Uterus (tissue), 4 donors: ENCODE measurements at places on chromosomes 7 and 10. TPM values are rescaled to one million over a fixed set of nuclear protein-coding genes. Genes with fewer than 3 reads are reported as not detected.

DNA sequence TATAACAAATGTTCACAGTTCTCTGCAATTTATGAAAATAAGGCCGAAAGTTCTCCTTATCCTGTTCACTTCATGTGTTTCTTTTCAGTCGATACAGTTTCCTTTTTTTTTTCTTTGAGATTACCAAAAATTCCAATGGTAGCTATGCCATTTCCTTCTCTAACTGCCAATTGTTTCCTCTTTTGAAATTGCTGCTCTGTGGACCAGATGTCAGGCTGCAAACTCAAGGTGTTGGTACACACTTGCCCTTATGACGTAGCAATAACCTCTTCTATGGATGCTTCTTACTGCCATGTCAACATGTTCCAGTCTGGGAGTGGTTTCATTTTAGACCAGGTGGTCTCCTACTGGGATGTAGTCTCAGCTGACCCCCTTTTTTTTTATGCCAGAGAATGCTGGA lies 52.9 kb downstream of the CASD1 start:
- DNase-seq: no peak

DNA sequence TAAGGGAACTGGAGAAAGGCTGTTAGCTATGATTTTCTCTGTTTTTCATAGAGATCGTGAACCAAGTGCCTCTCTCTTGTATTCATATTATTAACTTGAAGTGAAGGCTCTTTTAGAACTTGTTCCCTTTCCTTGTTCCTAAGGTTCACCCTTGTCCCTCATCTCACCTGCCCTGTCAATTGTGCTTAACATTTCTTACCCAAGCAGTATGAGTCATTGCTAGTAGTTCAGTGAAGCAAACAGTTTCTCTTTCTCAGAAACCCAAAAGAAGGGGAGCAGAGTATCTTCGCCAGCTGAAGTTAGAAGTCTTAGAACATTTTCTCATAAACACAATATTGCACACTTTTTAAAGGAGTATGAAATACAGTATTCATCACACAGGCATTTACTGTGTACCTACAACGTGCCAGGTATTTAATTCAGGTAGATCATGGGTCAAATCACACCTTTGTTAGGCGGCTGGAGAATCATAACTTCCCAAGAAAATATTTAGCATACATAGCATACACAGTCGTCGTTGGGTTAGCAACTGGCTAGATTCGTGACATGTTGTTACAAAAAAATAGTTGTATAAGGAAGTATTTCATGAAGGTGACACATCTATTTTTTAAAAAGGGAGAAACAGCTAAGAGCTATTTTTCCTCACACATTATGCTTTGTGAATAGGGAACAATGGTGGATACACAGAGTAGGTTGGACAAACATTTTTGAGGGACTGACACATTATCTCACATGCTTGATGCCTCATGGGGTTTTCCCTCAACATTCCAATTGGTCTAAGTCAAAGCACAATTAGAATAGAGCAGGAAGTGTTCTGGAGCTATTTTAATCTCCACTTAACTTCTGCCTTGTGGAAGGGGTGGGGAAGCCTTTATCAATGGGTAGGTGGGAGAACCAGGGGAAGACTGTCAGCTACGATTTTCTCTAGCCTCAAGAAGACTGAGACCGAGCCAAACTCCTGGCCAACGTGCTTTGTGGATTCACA lies 13.2 kb downstream of the HDAC9 start:
- no peak for DNase-seq

DNA sequence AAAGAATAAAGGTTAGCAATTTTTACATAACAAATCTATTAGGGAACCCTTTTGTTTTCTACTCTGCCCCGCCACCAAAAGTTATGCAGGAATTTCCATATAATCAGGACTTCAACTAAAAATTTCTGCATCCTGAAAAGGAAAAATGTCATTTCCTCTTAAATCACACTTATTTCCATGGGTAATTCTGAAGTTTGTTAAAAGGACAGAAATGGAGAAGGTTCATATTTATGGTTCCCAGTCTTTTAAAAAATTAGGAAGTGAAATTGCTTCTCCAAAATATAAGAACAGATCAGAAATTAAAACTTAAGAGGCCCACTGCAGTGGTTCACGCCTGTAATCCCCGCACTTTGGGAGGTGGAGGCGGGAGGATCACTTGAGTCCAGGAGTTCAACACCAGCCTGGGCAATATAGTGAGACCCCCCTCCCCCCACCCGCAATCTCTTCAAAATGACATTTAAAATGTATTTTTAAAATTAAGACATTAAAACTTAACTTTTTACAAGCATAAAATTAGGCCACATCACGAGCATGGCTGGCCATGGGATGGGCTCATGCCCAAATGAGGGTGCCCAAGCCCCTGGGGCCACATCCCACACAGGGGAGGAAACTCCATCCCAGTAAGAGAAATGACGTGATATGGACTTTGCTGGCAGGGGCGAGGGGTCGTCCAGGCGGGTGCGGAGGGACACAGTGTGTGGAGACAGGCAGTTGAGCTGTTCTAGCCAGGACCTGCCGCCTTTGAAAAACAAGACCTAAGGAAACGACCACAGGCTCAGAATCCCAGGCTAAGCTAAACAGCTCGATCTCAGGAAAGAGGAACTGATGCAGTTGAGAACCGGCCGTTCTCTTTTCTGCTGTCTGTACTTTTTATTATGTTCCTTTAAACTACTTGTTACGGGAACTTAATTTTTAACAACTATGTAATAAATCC lies 51.3 kb upstream of the NFE2L3 start:
- no peak for DNase-seq

DNA sequence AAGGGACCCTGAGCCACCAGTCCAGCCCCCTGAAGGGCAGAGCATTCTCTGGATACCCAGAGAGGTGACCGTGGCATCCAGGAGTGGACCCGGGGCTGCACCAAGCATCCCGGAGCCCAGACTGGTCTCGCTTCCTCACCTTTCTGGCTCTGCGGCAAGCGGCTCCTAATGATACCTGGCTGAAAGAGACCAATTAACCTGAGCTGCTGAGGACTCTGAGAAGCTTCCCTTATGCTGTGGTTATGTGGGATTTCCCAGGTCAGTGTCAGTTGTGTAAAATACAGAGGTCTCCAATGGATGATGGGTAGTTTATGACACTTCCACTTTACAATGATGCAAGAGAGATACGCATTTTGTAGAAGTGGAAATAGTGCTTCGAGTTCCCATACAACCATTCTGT lies 51.5 kb downstream of the PFKFB3 start:
- DNase-seq: no peak

GRCh38 chr7:130822642-130823041 lies 88.6 kb upstream of the KLF14 start:
- no peak for DNase-seq

DNA sequence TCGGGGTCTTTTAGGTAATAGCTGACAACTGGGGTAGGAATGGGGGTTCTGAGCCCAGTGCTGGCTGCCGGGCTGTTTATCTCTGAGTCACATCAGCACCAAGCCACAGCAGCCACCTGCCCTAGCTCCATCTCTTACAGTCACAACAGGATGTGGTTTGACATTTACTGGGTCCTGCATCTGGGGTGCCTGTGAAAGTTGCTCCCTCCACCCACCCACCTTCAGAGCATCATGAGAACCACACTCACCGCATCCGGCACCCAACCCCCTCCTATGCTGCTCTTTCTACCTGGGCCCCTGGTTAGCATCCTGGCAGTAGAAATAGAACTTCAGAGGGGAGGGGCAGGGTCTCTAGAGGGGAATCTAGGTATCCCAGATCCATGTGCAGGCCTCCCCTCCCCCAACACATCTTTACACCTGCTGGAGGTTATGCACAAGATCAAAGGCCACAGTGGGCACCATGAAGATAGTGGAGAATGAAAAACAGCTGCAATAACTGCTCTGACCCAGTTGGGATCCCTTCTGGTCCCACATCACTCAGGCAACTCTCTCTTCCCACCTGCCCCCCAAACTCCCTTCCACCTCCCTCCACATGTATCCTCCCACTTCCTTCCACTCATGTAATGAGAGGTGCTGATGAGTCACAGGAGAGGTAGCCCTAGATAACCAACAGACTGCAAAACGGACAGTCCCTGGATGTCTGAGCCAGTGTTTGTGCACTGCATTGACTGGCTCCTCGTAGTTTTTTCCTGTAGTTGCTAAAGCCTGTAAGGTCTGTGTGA lies 38.2 kb downstream of the PRSS2 start:
- no peak for DNase-seq

DNA sequence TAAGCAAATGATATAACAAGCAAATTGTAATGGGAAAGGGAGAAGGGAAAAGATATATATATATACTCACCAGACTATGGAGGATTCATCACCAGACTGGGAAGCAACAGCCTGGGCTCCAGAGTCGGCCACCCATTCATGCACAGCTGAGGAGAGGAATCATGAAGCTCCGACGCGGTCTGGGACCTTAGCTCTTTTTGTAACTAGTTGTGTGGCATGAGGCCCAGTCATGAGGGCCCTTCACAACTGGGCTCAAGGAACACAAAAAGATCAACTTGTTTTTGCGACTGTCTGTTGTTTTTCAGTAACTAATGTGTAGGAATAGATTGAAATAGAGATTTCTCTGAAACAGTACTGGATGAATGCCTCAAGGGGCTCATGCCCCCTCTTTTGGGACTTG lies 911.2 kb downstream of the TYW1 start:
- no peak for DNase-seq

- DNase-seq: peak; percentile 39
Measured at GRCh38 chr10:72834183-72834825, 59.2 kb upstream of the OIT3 start.

- DNase-seq: peak; percentile 22
Measured at GRCh38 chr7:6705959-6706665, 635 bp downstream of the ZNF12 start.

- DNase-seq: no peak
Measured at GRCh38 chr10:118669020-118669791, 73.8 kb upstream of the PRLHR start.

DNA sequence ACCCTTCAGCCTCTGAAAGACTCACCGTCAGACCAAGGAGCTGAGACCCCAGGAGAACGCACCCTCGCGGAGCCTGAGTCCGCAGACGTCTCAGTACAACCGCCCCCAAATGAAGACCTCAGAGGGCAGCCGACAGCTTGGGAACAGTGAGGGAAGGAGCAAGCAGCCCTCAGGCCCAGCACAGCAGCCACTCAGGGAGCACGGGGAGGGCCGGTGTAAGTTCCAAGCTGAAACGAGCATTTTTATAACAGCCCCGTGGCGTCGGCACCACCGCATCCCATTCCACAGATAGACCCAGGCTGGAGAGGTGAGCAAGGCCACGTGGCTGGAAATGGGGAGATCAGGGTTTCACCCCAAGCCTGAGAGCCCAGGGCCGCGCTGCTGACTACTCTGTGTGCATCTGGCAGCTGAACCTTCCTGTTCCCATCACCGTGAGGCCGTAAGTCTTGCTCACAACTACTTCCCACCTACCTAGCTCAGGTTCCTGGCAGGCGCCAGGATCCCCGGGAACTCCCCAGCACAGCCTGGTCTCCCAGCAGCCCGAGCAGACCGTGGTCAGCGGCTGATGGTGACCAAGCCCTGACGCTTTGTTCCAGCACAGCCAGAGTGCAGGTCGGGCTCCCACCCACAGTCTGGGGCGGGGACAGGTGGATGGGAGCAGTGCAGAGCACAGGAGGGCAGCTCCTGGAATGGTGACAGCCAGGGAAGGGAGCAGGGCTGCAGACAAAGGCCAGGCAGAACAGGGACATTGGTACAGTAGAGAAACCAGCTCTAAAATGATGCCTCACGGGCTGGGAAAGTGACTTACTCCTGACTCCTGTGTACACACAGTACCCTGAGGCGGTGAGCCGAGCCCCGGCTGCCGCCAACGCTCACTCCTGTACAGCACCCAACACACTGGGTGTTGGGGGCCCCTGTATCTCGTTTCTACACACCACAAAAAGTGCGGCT lies 6.1 kb upstream of the NOM1 start:
- DNase-seq: no peak

- DNase-seq: peak; percentile 66
Measured at GRCh38 chr10:78584681-78585080, 484.1 kb upstream of the ZMIZ1 start.

- DNase-seq: no peak
Measured at GRCh38 chr7:42183547-42183946, 53.5 kb downstream of the GLI3 start.

- no peak for DNase-seq
Measured at GRCh38 chr7:159094919-159095915, 49.5 kb downstream of the VIPR2 start.

DNA sequence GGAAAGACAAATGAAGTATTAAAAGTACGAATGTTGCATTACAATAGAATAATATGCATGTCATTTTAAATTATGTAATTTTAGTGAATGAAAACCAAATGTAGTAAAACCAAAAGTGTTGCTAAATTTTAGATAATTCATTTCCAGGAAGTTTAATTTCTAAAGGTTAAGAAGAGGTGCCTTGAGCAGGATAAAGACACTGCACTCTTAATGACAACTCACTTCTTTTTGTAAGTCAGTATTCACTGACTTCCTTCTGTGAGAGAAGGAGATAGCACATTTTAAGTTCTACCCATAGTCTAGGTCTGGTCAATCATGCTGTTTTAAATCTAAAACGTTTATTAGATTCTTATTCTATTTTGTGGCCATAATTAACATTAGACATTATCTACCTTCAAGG lies 160.2 kb downstream of the CRPPA start:
- no peak for DNase-seq

DNA sequence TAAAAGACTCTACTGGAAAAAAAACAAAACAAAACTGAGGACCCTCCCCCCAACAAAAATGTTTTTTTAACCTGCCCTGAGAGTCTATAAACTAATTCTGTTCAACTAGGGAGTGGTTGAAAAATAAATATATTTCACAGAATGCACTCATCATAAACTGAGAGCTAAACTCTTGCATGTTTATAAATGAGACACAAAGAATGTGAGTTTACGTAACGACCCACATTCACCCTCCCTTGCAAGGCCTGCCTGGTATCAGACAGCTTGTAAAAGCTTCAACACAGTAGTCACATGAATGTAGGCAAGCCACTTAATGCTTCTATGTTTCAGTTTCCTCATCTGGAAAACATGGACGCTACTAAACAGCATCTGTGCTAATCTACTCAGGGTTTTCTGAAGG lies 50.3 kb downstream of the JAZF1 start:
- DNase-seq: peak; percentile 51

- no peak for DNase-seq
Measured at GRCh38 chr7:44225566-44226395, 25.0 kb downstream of the YKT6 start.

The CPA2 gene
- total RNA-seq: not detected

The ZNF804B gene
- total RNA-seq: not detected

The PRPS1L1 gene
- total RNA-seq: not detected

The TIMM23B gene
- 29.9 TPM for total RNA-seq

The GBX1 gene
- total RNA-seq: 0.41 TPM

The HTR5A gene
- total RNA-seq: not detected

The LIPK gene
- total RNA-seq: not detected

The DLX5 gene
- total RNA-seq: 5.9 TPM

The PAX2 gene
- 21.3 TPM for total RNA-seq
